ENCODE measurements at places on chromosomes 2 and 18. TPM values are rescaled to one million over a fixed set of nuclear protein-coding genes. Genes with fewer than 3 reads are reported as not detected.

Gene FAM228A
- polyA plus RNA-seq: 0.36 TPM

Gene MC4R
- not detected for polyA plus RNA-seq

Gene THSD7B
- not detected for polyA plus RNA-seq

Gene RTP5
- not detected for polyA plus RNA-seq

Gene RPL31
- 975 TPM for polyA plus RNA-seq

Gene PPP4R1
- 121 TPM for polyA plus RNA-seq

Gene DRC1
- polyA plus RNA-seq: not detected

Gene SNTG2
- polyA plus RNA-seq: not detected

Gene MAP3K19
- polyA plus RNA-seq: not detected

Gene LOXHD1
- not detected for polyA plus RNA-seq

Gene CCDC102B
- polyA plus RNA-seq: 0.35 TPM

Gene CYS1
- not detected for polyA plus RNA-seq

Gene NCK2
- polyA plus RNA-seq: 18.9 TPM

- DNase-seq: no peak
These were observed 17.5 kb downstream of the CYRIA start for GRCh38 chr2:16647992-16648617.

GRCh38 chr2:168517816-168518215 lies 61.7 kb downstream of the CERS6 start:
- no peak for DNase-seq

DNA sequence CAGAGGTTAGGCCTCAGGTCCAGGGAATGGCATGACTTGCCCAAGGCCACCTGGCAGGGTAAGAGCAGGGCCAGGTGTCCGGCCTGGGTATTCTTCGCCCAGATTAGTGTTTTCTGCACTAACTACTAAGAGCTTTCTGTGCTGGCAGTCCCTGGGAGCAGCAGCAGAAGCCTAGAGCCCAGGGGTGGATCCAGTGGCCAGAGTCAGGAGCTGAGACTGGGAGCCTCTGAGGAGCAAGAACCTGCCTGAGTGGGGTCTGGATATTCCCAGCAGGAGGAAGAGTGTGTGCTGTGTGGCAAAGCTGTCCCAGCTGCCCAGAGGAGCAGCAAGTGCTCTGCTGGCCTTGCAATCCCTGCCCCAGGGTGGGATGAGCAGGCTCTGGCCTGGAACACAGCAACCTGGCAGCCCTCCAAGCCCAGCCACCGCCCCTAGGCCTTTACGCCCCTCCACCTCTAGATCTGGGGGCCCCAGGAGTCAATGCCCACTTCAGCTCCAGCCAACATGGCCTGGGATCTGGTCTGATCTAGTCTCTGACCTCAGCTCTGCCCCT lies 30.7 kb upstream of the GPAT2 start:
- DNase-seq: no peak

- no peak for DNase-seq
These were observed 760.4 kb downstream of the TSN start for GRCh38 chr2:122515731-122516290.

DNA sequence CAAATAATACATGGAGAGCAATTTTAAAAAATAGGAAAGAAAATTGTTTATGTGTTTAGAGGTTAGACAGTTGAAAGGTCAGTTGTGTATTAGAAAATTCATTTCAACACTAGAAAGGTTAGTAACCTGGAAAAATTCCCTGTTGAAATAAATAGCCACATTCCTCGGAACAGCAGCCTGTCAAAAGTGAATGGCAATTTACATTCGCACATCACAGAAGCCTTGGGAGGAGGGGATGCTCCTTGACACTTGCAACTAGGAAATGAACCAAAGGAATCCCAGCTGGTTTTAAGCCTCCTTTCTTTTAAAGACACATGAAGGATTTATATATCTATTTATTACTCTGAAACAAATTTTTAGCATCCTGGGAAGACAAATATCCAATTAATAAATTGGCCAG lies 653.5 kb upstream of the LRRTM4 start:
- DNase-seq: no peak

DNA sequence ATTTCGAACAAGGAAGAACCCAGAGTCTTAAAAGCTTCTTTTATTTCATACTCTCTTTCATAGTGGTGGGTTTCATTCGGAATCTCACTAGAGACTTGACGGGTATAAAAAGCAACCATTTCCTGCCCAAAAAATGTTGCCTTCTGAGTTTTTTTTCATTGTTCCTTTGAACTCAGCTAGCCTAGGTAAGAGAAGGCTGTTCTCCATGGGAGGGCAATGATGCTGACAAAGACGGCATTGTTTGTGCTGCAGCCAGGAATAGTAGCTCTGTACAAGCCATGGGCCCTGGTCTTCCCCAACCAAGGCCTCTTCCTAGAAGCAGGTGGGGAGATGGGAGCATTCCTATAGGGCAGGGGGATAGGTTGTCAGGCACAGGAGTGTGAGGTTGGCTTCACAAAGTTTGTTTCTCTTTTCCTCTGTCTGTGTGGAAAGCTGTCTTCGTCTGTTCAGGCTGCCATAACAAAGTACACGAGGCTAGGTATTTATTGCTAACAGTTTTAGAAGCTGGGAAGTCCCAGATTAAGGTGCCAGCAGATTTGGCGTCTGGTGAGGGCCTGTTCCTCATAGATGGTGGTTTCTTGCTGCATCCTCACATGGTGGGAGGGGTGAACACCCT lies 405.1 kb downstream of the NBAS start:
- DNase-seq: no peak

DNA sequence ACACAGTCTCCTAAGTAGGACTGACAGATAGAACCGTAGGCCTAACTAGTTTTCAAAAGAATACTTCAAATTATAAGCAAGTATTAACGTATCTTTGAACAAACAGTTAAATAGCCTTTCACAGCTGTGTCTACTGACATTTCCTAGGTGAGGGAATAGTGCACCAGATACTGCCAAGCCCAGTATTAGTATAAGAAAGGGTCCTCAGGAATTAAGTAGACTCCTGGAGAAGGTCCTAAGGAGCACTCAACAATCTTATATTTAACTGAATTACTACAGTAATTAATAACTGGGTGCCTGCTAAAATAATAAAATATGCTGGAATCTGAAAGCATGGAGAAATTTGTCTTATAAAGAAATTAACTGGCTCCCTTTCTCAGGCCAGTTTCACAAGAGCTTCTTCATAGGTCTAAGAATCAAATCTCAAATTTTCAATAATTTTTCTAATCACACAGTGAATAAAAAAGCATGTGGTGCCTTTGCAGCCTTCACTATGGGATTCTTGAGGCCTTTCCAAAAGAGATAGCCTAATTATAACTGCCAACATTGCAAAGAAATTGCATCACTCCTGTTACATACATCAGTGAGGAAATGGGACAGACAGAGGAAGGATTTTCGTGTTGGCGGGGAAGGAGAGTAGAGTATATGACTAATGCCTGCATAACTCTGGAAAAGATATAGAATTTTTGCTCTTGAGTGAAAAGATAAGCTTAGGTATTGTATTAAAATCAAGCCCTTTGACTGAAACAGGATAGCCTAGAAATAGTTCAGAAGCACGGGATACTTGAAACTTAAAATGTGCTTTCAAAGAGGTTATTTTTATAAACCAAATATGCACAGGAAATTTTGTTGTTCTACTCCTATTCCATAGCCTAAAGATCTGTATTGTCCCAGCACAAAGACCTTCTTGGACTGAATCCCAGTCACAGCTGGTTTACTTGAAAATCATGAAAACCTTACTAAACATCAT lies 228.6 kb upstream of the STK17B start:
- DNase-seq: peak; percentile 97

DNA sequence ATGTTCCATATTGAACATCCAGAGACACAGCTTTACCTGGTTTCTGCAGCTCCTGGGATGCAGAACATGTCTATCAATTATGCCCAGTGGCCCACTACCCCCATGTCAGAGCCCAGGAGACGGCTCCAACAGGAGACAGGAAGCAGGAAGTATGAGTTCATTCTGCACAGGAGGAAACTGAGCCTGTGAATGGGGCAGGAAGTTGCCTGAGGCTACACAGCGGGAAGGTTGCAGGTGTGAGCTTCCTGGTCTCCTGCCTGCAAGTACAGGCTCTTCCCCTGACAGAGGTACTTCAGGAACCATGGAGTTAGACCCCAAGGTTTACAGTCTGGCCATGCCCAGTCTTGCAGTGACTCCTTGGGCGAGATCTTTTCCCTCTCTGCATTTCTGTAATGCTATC lies 2.8 kb upstream of the BOK start:
- DNase-seq: no peak

DNA sequence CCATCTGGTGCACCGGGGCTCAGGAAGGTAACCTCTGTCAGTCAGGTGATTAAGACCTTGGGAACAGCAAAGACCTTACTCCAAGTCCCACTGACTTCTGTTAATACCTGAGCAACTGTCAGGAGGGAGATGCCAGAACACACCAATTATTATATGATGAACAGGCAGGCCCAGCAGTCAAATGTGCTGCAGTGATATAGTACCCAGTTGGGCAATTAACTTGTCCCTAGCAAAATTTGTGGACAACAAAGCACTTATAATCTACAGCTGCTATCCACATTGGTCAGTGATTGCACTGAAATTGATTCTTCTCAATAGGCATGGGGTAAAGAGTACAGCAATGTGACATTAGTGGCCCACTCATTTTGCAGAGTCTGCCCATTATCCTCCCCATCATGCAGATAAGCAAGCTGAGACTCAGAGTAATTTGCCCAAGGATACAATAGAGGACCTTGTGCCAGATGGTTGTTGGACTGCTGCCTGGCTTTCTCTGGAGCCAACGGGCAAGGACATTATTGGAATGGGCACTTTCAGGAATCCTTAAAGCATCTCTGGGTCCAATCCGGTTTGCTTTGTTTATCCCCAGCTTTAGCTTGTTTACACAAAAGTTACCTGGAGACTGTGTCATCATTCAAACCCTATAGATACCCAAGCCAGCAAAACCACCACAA lies 147.6 kb downstream of the CCBE1 start:
- no peak for DNase-seq

GRCh38 chr2:203870941-203871340 lies 3.4 kb downstream of the CTLA4 start:
- no peak for DNase-seq

- peak; percentile 22 for DNase-seq
These were observed 61.0 kb downstream of the TMEM163 start for GRCh38 chr2:134657650-134658250.

DNA sequence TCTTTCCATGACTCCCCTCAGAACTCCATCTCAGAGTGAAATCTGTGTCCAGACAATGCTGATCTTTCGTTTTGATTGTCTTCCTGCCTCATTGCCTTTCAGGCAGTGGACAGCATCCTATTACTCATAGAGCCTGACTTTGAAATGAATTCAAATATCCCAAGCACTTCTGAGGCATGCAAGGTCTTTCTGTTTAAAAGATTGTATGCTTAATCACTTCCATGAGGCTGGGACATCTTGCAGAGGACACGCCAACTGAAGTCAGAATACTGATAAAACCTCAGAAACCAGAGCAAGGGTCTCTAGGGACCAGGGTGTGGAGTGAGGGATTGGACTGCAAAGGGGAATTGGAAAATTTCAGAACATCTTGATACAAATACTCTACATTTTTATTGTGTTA lies 836.5 kb upstream of the ID2 start:
- no peak for DNase-seq

GRCh38 chr18:57027190-57027708 lies 119.6 kb upstream of the BOD1L2 start:
- no peak for DNase-seq

DNA sequence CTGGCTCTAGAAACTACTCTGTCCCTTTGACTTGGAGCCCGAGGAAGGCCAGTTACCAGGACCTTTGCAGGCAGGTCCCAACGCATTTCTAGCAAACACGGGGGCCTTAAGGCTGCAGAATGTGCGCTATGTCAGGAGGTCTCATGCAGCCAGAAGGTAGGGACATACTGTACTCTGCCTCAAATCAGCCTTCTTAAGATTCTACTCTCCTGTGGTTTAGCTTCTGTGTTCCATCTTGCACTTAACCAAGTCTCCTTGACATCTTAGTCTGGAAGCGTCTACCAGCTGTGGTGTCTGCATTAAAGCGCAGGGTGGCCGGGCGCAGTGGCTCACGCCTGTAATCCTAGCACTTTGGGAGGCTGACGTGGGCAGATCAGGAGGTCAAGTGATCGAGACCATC lies 65.5 kb downstream of the STEAP3 start:
- no peak for DNase-seq

- no peak for DNase-seq
These were observed 2.6 kb upstream of the IMP4 start for GRCh38 chr2:130339885-130340745.

GRCh38 chr2:164903204-164903603 lies 52.1 kb downstream of the SLC38A11 start:
- DNase-seq: peak; percentile 69

GRCh38 chr2:241813644-241814392 lies 4.8 kb downstream of the NEU4 start:
- no peak for DNase-seq

DNA sequence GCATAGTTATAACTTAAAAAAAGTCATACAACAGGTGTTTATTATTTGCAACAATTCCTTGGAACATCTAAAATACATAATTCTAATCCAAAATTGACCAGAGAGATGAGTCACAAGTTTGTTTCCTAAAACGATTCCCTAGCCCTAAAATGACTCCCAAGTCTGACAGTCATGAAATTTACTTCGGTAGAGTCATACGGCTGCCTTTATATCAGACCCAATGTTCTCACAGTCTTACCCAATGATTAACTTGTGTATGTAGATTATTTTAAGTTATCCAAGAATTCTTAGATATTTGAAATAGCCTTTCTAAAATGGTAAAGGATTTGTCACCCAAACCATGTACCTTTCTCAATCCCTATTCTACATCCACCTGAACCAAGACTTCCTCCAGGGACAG lies 174.9 kb downstream of the LAMA1 start:
- no peak for DNase-seq

- DNase-seq: no peak
These were observed 34.4 kb upstream of the ADNP2 start for GRCh38 chr18:80074697-80075096.

DNA sequence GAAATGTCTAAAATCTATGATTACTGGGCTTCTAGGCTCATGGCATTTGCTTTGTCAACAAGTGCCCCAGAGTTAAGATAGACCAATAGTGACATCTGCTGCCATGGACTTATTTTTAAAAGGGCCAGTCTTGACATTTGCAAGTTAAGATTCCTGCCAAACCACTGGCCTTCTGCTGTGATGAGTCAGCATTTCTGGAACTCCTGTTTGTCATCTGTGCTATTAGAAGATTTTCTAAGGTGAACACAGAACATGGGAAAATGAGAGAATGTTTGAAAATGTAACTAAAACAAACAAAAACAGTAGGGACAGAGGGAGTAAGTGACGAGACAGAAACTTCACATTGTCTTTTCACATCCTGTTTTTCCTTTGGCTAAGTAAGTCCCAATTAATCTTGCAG lies 93.7 kb upstream of the WDR75 start:
- DNase-seq: peak; percentile 87

DNA sequence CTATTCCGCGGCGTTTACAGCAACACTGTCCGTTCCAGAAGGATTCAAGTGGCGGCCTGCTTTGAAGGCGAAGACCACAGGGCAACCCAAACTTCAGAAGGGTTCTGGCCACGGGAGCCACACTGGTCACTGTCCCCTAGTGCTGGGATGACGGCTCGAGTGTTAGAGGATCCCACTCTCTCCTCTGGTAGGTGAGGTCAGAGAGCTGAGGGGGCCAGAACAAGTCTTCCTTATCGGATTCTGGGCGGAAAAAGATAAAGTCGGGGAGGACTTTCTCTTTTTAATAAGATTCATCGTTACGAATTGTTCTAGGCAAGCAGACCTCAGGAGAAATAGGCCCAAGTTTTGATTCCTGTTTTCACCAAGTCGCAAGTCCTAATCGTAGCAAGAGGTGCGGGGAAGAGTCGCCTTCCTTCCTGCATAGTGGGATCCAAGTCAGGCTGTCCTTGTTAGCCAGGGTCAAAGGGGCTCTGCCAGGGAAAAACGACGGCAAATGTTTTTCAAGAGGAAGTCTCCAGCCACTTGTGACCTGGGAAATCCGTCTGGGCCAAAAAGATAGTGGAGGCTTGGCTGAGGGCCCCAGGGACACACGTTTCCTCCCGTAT lies 864 bp upstream of the MYL12A start:
- no peak for DNase-seq

Data from endothelial cell of umbilical vein (primary cell).